ENCODE measurements at places on chromosomes 13 and 19. TPM values are rescaled to one million over a fixed set of nuclear protein-coding genes. Genes with fewer than 3 reads are reported as not detected.

DNA sequence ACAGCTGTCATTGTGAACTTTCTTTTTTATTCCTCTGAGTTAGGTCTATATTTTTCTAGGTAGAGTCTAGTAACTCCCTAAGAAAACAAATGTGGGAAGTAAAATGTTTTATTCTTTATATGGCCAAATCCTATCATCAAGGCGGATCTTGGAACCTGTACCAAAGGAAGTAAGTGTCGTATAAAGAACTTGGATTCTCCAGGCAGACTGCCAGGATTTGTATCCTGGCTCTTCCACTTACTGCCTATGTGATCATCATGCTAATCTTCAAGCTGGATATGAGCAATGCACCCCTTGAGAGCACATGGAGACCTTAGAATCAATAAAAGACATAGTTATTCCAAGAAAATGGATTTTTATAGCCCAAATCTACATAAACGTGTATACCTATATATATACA is 286.5 kb downstream of the PCDH17 start:
- DNase-seq: no peak

The LYPD3 gene
- 0.84 TPM for total RNA-seq

- no peak for DNase-seq
These were observed 233.0 kb downstream of the COL4A1 start for GRCh38 chr13:110073982-110074381.

DNA sequence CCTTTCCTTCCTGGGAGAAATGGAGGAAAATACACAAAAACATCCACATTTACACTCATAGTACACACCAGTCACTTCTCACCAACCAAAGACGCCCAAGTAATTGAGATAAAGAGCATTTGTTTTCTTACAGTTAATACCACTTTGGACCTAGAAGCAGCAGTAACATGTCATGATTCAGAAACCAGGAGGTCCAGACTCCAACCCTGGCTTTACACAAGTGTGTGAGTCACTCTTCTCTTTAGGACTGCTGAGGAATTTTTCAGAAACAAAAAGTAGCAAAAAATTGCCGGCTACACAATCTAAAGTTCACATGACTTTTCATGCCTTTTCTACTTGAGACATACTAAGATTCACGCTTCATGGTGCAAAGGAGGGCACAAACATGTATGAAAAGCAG is 42.1 kb downstream of the TUBGCP3 start:
- no peak for DNase-seq
